ENCODE measurements at places on chromosomes 12 and 14. TPM values are rescaled to one million over a fixed set of nuclear protein-coding genes. Genes with fewer than 3 reads are reported as not detected.

Gene MYBPC1
- not detected for total RNA-seq

Gene CLEC4A
- not detected for total RNA-seq

Gene SERPINA12
- total RNA-seq: not detected

Gene SAMD15
- total RNA-seq: 1.0 TPM

Gene SLC7A7
- total RNA-seq: 1.5 TPM

Gene SLC41A2
- total RNA-seq: 4.9 TPM

Gene MAP1LC3B2
- 0.17 TPM for total RNA-seq

Gene MLEC
- 64.1 TPM for total RNA-seq

Gene KRT85
- total RNA-seq: not detected

Gene CD69
- total RNA-seq: not detected

Gene PLEKHH1
- total RNA-seq: 0.34 TPM

Gene NFATC4
- total RNA-seq: 25.4 TPM

Gene TAS2R9
- not detected for total RNA-seq

Gene TPI1
- 1,045 TPM for total RNA-seq

Gene RBM25
- total RNA-seq: 19.7 TPM

Gene C12orf50
- total RNA-seq: not detected

Gene TTC9
- under 0.01 TPM for total RNA-seq

Gene PRR4
- total RNA-seq: 0.34 TPM

Gene CKB
- 104 TPM for total RNA-seq

Gene CEP128
- 5.4 TPM for total RNA-seq

Gene CIROP
- total RNA-seq: 0.45 TPM

Gene FGF23
- not detected for total RNA-seq

Gene RFX4
- total RNA-seq: not detected

Gene HSPB8
- total RNA-seq: 5.6 TPM

Gene SLC10A1
- not detected for total RNA-seq

Gene HOXC4
- 1.6 TPM for total RNA-seq

Gene OAS2
- total RNA-seq: not detected

Gene KRT4
- total RNA-seq: not detected

Gene PRKD1
- total RNA-seq: 6.4 TPM

Gene TSPAN8
- total RNA-seq: not detected

Gene SYT1
- 4.5 TPM for total RNA-seq

Gene CHD8
- total RNA-seq: 35.8 TPM

Gene SPTB
- total RNA-seq: not detected

Gene DEPDC4
- total RNA-seq: 1.9 TPM

Gene DAO
- not detected for total RNA-seq

Gene RASSF8
- 12.9 TPM for total RNA-seq

All from bronchus fibroblast of lung (primary cell).